Astrocyte (in vitro differentiated cells and primary cell): ENCODE measurements at places on chromosomes 2 and 18.

DNA sequence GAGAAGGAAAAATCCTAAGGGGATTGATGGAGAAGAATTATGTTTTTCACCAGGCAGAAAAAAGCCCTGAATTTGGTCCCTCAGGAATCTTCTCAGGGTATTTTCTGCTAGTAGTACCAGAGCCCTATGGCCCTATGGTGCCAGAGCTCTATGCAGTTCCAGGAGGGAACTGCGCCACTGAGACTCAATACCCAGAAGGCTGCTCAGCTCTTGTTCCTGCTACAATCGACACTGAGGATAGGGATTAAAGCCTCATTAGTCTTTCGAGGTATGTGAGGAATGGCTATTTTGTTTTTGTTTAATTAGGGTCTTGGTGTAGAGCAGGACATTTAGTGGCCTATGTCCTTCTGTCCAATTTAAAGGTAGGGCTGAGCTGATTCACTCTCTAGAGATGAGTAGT lies 21.7 kb upstream of the PPP3R1 start:
- no peak for DNase-seq

- no peak for DNase-seq
These were observed 109.4 kb upstream of the SERTAD2 start for GRCh38 chr2:64763126-64763525.

DNA sequence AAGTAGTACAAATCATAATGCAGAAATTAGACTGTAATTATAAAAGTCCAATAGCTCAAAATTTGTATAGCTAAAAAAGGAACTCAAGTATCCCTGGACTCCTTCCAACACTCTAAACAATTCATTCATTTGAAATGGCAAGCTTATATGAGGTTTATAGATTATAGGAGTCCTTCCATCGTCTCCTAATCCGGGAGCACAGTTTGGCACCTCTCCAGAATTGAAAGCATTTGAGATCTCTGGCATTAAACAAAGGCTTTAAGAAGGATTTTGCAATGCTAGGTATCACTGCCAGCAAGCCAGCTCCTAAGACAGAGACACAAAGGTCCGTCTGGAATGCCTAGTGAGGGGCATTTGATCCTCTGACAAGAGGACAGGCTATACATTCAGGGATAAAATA lies 90.9 kb downstream of the ACVR1 start:
- peak; percentile 43 for DNase-seq

GRCh38 chr2:65076345-65076710 lies 20.1 kb downstream of the CEP68 start:
- DNase-seq = peak; percentile 74

DNA sequence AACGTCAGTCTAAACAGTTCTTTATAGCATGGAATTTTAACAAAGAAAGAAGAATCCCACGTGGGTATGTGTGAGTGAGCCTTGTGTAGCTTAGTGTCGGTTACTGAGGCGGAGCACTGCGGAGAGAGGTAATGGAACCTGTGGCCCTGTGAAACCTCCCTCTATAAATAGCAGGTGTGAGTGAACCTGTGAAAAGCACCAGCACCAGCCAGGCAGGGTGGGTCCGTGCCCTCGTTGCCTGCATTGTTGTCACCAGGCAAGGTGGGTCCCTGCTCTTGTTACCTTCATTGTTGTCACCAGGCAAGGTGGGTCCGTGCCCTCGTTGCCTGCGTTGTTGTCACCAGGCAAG lies 4.7 kb downstream of the CTDP1 start:
- no peak for DNase-seq

- DNase-seq = no peak
These were observed 1.3 kb upstream of the MYT1L start for GRCh38 chr2:2332381-2332780.

GRCh38 chr2:71157124-71157793 lies 26.8 kb downstream of the MPHOSPH10 start:
- DNase-seq = no peak

DNA sequence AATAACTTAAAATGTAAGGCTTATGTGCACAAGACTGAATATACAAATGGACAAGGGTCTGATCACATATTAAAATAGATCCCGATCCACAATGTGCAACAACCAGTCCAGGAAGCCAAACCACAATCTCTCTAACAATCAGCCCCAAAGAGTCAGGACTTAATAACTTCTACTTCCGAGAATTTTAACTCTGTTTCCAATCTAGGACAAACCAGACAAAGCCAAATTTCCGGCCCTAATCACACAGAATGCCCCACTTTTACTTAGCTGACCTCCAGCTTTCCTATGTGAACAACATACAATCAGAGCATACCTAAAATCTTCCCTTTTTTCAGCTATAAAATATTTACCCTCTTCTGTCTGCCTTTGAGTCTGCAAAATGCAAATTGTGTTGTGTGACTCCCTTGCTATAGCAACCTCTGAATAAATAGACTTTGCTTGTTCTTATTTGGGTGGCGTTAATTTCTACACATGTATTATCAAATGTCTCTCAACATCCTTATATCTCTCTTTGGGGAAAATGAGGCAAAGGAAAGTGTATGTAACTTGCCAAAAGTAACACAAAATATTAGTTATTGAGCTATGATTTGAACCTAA lies 381.9 kb upstream of the MC4R start:
- DNase-seq = no peak

GRCh38 chr2:200422071-200422470 lies 87.8 kb downstream of the KCTD18 start:
- no peak for DNase-seq

DNA sequence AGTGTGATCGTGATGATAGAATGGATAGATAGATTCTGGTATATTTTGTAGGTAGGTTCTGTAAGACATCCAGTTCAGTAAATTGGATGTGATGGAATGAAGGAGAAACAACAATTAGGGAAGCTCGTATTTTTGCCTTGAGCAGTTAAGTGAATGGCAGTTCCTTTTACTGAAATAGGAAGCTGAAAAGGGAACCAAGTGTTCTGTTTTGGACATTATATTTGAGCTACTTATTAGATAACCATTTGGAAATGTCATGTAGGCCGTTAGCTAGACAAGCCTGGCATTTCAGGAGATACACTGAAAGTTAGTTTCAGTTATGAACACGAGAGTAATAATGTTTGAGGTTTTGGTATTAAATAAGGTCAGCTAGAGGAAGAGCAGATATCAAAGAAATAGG lies 41.5 kb downstream of the MARCHF7 start:
- DNase-seq = no peak

DNA sequence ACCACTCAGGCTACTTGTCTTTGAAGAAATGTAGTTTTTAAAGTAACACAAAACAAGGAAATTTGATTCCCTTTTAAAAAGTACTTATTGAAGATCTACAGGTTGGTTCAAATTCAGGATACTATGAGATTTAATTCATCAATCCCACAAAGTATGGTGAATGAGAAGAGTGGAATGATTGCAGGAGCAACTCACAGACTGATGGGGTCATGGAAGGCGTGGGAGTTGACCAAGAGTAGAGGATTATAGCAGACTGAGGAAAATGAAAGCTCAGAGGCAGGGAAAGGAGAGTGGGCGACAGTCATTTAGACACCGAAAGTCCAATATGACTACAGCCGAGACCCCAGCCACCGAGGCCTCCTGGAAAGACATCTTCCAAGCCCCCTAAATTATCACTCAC lies 12.5 kb upstream of the DAPL1 start:
- peak; percentile 25 for DNase-seq

- peak; percentile 80 for DNase-seq
These were observed 736.3 kb upstream of the ACVR2A start for GRCh38 chr2:147108548-147108947.

GRCh38 chr2:108986916-108987510 lies 2.0 kb downstream of the EDAR start:
- DNase-seq = no peak

- DNase-seq = peak; percentile 76
These were observed 19.6 kb upstream of the SERPINB11 start for GRCh38 chr18:63683152-63683551.

- peak; percentile 2 for DNase-seq
These were observed 79.6 kb downstream of the MIB1 start for GRCh38 chr18:21820033-21820810.

GRCh38 chr2:5537180-5537688 lies 154.9 kb upstream of the SOX11 start:
- DNase-seq = no peak

- peak; percentile 85 for DNase-seq
These were observed 146.7 kb downstream of the PDE1A start for GRCh38 chr2:182280118-182280517.

- DNase-seq = peak; percentile 45
These were observed 120.3 kb upstream of the ACAA2 start for GRCh38 chr18:49933530-49934128.

DNA sequence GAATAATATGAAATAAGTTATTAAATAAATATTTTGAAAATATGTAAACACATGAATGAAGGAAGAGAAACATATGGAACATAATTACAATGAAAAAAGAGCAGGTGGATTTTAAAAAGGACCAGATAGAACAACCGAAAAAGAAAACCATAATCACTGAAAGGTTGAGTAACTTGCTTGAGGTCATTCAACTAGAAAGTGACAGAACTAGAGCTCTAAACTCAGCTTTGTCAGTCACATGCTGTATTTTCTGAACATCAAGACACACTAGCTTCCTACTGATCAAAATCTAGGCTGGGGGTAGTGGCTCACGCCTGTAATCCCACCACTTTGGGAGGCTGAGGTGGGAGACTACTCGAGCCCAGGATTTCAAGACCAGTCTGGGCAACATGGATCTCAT lies 30.0 kb upstream of the ITGAV start:
- no peak for DNase-seq

GRCh38 chr2:205034034-205034433 lies 488.8 kb downstream of the PARD3B start:
- DNase-seq = no peak

- no peak for DNase-seq
These were observed 378.3 kb downstream of the MTX2 start for GRCh38 chr2:176647325-176648165.

DNA sequence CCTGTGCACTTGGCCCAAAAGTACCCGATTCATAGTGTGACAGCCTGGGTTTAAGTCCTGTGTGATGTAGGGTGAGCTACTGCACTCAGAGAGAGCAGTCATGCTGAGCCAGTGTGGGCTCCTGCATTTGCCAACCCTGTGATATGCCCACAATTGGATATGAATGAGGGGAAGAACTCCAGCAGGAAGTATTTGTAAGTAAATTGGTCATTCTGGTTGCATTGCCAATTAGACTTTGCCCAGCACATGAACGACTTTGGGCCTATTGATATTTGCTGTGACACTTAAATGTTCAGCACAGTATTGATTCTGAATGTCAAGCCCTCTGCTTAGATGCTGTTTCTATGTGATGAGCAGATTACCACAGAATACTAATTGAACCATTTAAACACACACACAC lies 570.9 kb downstream of the PIK3C3 start:
- DNase-seq = no peak

DNA sequence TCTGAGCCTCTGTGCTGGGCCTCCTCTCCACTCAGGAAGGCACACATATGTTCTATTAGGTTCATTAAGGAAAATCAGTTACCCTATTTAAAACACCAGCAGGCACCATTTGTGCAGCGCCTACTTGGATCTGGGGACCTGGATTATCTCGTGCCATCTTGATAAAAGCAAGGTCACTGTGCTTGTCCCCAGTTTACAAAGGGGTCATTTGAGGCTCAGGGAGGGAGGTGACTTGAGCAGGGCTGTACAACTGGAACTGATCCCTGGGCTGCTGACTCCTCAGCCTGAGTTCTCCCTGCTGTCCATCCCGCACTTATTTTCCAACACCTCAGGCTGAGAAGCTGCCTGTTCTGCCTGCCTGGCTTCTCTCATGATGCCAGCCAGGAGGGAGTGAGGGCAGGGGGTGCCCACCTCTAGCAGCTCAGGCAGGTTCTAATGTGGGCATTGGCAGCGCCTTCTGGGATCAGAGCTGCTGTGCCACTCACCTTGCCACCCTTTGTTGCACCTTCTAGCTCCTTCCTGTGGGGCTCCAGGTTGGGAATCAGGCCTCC lies 120.3 kb downstream of the GLI2 start:
- no peak for DNase-seq

GRCh38 chr2:31193806-31194205 lies 23.5 kb downstream of the CAPN14 start:
- DNase-seq = no peak

DNA sequence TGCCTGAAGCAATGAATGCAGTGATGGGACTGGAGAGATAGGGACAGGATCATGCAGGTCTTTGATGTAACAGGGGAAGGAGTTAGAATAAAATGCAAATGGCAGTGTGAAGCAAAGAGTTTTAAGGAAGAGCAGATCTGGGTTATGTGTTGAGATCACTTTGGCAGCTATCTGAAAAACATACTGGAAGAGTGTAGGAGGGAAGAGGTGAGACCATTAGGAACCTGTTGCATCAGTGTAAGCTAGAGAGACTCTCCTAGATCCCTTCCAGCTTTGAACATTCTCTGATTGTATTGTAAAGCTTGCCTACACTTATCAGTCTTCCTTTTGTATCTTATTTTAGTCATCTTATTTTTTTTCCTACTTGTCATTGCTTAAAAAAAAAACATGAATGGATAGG lies 10.5 kb downstream of the ACVR2A start:
- DNase-seq = no peak

DNA sequence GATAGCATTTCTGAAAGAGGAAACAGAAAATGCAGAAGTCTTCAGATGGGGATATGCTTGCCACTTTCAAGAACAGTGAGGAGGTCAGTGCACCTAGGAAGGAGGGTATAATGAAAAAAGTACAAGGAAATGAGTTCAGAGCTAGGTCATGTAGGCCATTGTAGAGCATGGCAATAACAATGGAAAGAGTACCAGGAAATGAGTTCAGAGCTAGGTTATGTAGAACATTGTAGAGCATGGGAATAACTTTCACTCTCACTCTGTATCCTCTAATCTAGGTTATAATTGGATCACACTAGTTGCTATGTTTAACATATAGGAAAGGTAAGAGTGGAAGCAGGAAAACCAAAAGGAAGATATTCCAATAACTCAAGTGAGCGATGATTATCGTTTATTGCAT lies 12.3 kb downstream of the SCG2 start:
- DNase-seq = no peak

DNA sequence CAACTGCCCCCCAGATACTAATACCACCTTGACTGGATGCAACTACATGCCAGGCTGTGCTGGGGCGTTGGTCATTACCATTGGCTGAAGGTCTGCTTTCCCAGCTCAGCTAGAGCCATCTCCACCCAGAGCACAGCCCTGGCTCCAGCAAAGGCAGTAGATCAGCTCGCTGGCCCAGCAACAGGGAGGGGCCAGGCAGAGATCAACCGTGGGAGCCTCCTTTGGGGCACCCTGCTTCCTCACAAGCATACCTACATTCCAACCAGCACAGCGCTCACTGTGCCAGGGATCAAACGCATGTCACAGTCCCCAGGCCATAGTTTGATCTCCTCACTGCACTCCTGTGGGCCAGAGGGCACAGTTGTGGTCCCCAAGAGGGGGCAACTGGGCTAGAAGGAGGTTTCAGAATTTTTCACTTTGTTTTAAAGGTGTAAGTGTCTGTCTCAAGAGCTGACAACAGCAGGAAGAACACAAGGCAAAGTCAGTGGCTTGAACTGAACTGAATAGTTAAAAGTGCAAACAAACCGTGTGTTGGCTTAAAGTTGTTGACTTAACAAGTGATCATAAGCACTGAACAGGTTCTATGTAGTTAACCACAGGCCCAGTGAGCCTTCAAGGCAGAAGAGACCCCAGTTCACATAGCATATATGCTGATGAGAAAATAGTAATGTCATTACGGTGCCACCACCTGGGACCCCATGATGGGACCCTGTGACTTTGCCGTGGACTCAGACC lies 70.1 kb upstream of the BZW1 start:
- no peak for DNase-seq
